Naive thymus-derived CD8-positive, alpha-beta T cell (primary cell): ENCODE measurements at places on chromosomes 4 and X. TPM values are rescaled to one million over a fixed set of nuclear protein-coding genes. Genes with fewer than 3 reads are reported as not detected.

The FAT1 gene
- not detected for polyA plus RNA-seq

The UFSP2 gene
- 45.2 TPM for polyA plus RNA-seq

The NXF2B gene
- not detected for polyA plus RNA-seq

The SPACA5 gene
- not detected for polyA plus RNA-seq

The MSX1 gene
- not detected for polyA plus RNA-seq

The VSIG1 gene
- 8.4 TPM for polyA plus RNA-seq

- peaks cover 7% of the 10 kb centered on the region for H3K27me3 ChIP-seq
- no peaks in the 10 kb centered on the region for H3K36me3 ChIP-seq
- H3K4me3 ChIP-seq = no peak overlapping the region
These were observed 102.0 kb upstream of the PDLIM3 start for GRCh38 chr4:185637163-185637875.

- no peaks in the 10 kb centered on the region for H3K4me1 ChIP-seq
- no peaks in the 10 kb centered on the region for H3K27me3 ChIP-seq
- DNase-seq = no peak
- no peak overlapping the region for H3K27ac ChIP-seq
- no peaks in the 10 kb centered on the region for H3K36me3 ChIP-seq
These were observed 182.0 kb downstream of the ANKRD50 start for GRCh38 chr4:124530464-124531077.

- no peaks in the 10 kb centered on the region for H3K36me3 ChIP-seq
- H3K4me3 ChIP-seq = no peak overlapping the region
- no peak overlapping the region for H3K27ac ChIP-seq
- H3K27me3 ChIP-seq = peaks cover 13% of the 10 kb centered on the region
- H3K4me1 ChIP-seq = no peaks in the 10 kb centered on the region
- DNase-seq = no peak
These were observed 47.2 kb downstream of the C4orf50 start for GRCh38 chr4:5971078-5971450.

GRCh38 chr4:26028133-26028792, 114.2 kb downstream of the SMIM20 start:
- no peak for DNase-seq
- H3K27ac ChIP-seq = no peak overlapping the region
- no peak overlapping the region for H3K4me3 ChIP-seq
- no peaks in the 10 kb centered on the region for H3K36me3 ChIP-seq

DNA sequence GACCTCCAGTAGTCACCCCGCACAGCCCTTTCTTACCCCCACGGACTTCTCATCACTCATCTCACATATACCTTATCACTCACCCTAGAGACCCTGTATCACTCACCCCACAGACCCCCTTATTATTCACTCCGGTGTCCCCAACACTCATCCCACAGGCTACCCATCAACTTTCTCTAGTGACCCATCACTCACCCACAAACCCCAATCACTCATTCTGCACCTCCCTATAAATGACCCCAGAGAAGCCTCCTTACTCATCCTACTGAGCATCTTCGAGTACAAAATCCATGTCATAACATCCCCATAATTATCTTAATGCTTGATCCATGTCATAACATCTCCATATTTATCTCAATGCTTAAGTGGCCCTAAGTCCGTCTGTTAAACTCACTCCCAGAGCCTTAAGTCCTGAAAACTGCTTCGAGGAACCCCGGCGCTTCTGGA, 934 bp downstream of the ZNF41 start:
- H3K36me3 ChIP-seq = peaks cover 1% of the 10 kb centered on the region
- no peak for DNase-seq
- H3K27ac ChIP-seq = peak overlapping the region; percentile 98

DNA sequence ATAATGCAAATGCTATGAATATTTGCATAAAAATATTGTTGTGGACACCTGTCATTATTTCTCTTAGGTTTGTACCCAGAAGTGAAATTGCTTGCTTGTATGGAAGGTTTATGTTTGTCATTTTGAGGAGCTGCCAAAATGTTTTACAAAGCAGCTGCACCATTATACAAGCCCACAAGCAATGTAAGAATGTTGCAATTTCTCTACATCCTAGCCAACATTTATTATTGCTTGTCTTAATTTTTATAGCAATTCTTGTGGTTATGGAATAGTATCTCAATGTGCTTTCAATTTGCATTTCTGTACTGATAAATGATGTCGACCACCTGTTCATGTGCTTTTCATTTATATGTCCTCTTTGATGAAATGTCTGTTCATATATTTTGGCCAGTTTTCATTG, 18.7 kb upstream of the RBMX start:
- H3K4me1 ChIP-seq = no peaks in the 10 kb centered on the region
- no peaks in the 10 kb centered on the region for H3K27me3 ChIP-seq
- H3K27ac ChIP-seq = no peak overlapping the region

GRCh38 chrX:46601283-46601682, 27.7 kb downstream of the CHST7 start:
- H3K27ac ChIP-seq = no peak overlapping the region
- peaks cover 4% of the 10 kb centered on the region for H3K27me3 ChIP-seq
- no peak for DNase-seq
- no peak overlapping the region for H3K4me3 ChIP-seq
- peaks cover 2% of the 10 kb centered on the region for H3K36me3 ChIP-seq

GRCh38 chr4:83581411-83582288, 45.7 kb downstream of the GPAT3 start:
- no peak overlapping the region for H3K4me3 ChIP-seq
- peaks cover 1% of the 10 kb centered on the region for H3K36me3 ChIP-seq
- H3K4me1 ChIP-seq = no peaks in the 10 kb centered on the region
- no peak for DNase-seq
- H3K27me3 ChIP-seq = no peaks in the 10 kb centered on the region

GRCh38 chrX:39532761-39533160, 565.0 kb downstream of the BCOR start:
- no peak overlapping the region for H3K27ac ChIP-seq
- peaks cover 9% of the 10 kb centered on the region for H3K27me3 ChIP-seq
- H3K4me1 ChIP-seq = peaks cover 4% of the 10 kb centered on the region
- H3K36me3 ChIP-seq = no peaks in the 10 kb centered on the region
- no peak overlapping the region for H3K4me3 ChIP-seq
- no peak for DNase-seq

GRCh38 chrX:22057667-22058066, 25.5 kb downstream of the PHEX start:
- no peak for DNase-seq
- H3K4me1 ChIP-seq = peaks cover 4% of the 10 kb centered on the region
- H3K27me3 ChIP-seq = no peaks in the 10 kb centered on the region
- no peak overlapping the region for H3K27ac ChIP-seq

DNA sequence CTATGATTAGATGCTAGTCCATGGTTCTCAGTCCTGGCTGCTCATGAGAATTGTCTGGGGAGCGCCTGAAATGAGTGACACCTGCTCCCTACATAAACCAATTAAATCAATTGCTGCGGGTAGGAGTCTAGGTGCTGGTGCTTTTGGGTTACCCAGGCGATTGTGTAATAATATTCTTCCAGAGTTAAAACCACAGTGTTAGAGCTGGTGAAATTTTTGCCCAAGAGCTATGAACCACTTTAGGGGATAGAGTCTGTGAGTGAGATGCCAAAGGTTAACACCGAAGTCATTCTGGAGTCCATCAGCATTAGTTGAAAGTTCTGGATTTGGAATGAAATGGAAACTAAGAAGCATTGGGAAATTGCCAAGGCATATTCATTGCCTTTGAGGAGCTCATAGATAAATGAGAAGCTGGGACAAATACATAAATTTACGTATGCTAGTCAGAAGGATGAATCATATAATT, 15.3 kb downstream of the PDK3 start:
- peaks cover 53% of the 10 kb centered on the region for H3K4me1 ChIP-seq
- no peak for DNase-seq
- H3K27me3 ChIP-seq = no peaks in the 10 kb centered on the region
- peak overlapping the region; percentile 57 for H3K4me3 ChIP-seq

GRCh38 chrX:130836447-130836846, 66.6 kb downstream of the ENOX2 start:
- DNase-seq = no peak
- H3K36me3 ChIP-seq = no peaks in the 10 kb centered on the region
- H3K27me3 ChIP-seq = no peaks in the 10 kb centered on the region

DNA sequence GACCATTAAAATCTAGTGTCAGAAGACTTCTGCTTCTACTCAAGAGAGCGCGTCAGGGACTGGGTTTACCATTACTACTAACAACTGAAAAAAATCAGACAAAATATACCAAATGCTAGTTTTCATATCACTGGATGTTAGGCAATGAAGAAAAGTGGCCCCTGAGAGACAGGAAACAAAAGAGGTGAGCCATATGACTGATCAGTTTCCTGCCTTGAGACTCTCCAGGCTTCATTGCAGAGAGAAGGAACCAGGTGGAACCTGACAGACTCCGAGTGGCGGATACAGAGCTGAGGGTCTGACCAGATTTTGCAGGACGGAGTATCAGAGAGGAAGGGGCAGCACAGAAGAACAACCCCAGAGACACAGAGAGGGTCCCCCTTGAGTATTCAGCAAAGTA, 86.3 kb downstream of the C4orf51 start:
- no peak overlapping the region for H3K4me3 ChIP-seq
- no peak overlapping the region for H3K27ac ChIP-seq
- H3K36me3 ChIP-seq = peaks cover 49% of the 10 kb centered on the region
- no peak for DNase-seq
- no peaks in the 10 kb centered on the region for H3K4me1 ChIP-seq

GRCh38 chr4:10196191-10196590, 79.6 kb upstream of the WDR1 start:
- H3K27me3 ChIP-seq = no peaks in the 10 kb centered on the region
- no peaks in the 10 kb centered on the region for H3K4me1 ChIP-seq
- H3K36me3 ChIP-seq = no peaks in the 10 kb centered on the region
- no peak overlapping the region for H3K4me3 ChIP-seq
- DNase-seq = no peak
- no peak overlapping the region for H3K27ac ChIP-seq

- H3K27me3 ChIP-seq = no peaks in the 10 kb centered on the region
- peak overlapping the region; percentile 77 for H3K27ac ChIP-seq
- H3K4me3 ChIP-seq = no peak overlapping the region
- H3K4me1 ChIP-seq = peaks cover 18% of the 10 kb centered on the region
- no peak for DNase-seq
- H3K36me3 ChIP-seq = peaks cover 4% of the 10 kb centered on the region
These were observed 11.4 kb downstream of the INTS6L start for GRCh38 chrX:135531813-135532212.

DNA sequence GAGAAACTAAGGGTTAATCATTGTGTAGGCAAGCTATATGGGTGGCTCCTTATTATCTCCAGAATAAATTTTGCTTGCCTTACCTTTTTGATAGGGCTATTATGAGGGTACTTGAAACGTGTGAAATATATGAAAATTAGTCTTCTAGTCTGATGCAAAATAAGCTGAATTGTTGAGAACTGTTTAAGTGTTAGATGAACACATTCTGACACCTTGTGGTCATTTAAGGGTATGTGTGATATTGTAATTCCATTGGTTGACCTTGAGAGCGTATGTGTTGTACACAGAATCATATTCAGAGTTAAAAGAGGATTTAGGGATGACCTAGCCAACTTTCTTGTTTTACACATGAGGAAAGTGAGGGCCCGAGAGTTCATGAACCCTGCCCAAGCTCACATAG, 44.6 kb upstream of the LINC00632 start:
- no peak for DNase-seq
- H3K4me1 ChIP-seq = no peaks in the 10 kb centered on the region
- no peaks in the 10 kb centered on the region for H3K27me3 ChIP-seq
- no peak overlapping the region for H3K27ac ChIP-seq

DNA sequence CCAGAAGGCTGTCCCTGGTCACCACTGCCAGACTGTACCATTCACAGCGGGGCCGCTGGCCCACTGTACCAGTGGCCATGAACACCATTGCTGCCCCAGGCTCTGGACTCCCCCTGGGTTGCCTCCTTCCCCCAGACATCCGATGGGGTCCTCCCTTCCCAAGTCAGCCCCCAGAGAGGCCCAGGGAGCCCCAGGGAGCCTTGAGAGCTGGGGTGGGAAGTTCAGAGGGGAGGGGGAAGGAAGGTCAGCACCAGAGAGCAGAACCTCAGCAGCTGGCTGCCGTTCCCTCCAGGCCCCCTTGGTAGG, 441 bp upstream of the ARHGAP4 start:
- peak overlapping the region; percentile 95 for H3K27ac ChIP-seq
- peaks cover 2% of the 10 kb centered on the region for H3K36me3 ChIP-seq
- H3K4me1 ChIP-seq = peaks cover 49% of the 10 kb centered on the region
- DNase-seq = no peak
- H3K27me3 ChIP-seq = no peaks in the 10 kb centered on the region

DNA sequence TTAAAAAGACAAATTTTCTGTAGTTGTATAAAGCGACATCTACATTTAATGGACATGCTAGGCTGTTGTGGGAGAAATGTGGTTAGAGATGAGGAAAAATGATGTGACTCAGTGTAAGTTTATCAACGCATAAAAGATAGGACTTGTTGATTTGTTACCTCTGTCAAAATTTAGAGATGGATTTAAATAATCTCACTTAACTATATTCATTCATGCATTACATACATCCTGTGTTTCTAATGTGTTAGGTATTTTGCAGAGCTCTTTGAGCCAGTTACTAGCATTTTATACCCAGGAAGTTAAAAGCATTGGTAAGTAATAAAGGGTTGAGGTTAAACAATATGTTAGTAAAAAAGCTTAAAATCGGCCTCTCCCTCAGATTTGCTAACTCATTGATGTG, 34.3 kb downstream of the METAP1 start:
- no peaks in the 10 kb centered on the region for H3K27me3 ChIP-seq
- H3K27ac ChIP-seq = peak overlapping the region; percentile 52
- DNase-seq = no peak
- no peak overlapping the region for H3K4me3 ChIP-seq

GRCh38 chr4:135319685-135320084, 1118.1 kb upstream of the PABPC4L start:
- H3K4me3 ChIP-seq = no peak overlapping the region
- DNase-seq = no peak
- H3K36me3 ChIP-seq = no peaks in the 10 kb centered on the region
- no peaks in the 10 kb centered on the region for H3K4me1 ChIP-seq
- H3K27ac ChIP-seq = no peak overlapping the region

DNA sequence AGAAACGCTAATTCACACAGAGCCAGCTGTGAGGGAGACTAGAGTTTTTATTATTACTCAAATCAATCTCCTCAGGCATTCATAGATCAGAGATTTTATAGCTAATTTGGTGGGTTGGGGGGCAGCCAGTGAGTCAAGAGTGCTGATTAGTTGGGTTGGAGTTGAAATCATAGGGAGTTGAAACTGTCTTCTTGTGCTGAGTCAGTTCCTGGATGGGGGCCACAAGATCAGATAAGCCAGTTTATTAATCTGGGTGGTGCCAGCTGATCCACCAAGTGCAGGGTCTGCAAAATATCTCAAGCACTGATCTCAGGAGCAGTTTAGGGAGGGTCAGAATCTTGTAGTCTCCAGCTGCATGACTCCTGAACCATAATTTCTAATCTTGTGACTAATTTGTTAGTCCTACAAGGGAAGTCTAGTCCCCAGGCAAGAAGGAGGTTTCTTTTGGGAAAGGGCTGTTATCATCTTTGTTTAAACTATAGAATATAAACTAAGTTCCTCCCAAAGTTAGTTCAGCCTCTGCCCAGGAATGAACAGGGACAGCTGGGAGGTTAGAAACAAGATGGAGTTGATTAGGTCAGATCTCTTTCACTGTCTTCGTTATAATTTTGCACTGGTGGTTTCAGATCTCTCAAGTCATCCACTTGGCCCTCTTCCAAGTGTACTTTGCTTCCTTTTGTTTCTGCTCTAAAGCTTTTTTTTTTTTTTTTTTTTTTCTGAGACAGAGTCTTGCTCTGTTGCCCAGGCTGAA, 5.4 kb upstream of the NAA11 start:
- H3K27ac ChIP-seq = no peak overlapping the region
- no peaks in the 10 kb centered on the region for H3K27me3 ChIP-seq
- H3K4me1 ChIP-seq = no peaks in the 10 kb centered on the region
